HT-29 (cell line): ENCODE measurements at places on chromosomes 5 and 9. TPM values are rescaled to one million over a fixed set of nuclear protein-coding genes. Genes with fewer than 3 reads are reported as not detected.

- DNase-seq: no peak
Observed at GRCh38 chr5:90134892-90135291, 274.7 kb downstream of the CETN3 start.

GRCh38 chr9:91101611-91102168 is 260.0 kb downstream of the AUH start:
- DNase-seq: no peak

DNA sequence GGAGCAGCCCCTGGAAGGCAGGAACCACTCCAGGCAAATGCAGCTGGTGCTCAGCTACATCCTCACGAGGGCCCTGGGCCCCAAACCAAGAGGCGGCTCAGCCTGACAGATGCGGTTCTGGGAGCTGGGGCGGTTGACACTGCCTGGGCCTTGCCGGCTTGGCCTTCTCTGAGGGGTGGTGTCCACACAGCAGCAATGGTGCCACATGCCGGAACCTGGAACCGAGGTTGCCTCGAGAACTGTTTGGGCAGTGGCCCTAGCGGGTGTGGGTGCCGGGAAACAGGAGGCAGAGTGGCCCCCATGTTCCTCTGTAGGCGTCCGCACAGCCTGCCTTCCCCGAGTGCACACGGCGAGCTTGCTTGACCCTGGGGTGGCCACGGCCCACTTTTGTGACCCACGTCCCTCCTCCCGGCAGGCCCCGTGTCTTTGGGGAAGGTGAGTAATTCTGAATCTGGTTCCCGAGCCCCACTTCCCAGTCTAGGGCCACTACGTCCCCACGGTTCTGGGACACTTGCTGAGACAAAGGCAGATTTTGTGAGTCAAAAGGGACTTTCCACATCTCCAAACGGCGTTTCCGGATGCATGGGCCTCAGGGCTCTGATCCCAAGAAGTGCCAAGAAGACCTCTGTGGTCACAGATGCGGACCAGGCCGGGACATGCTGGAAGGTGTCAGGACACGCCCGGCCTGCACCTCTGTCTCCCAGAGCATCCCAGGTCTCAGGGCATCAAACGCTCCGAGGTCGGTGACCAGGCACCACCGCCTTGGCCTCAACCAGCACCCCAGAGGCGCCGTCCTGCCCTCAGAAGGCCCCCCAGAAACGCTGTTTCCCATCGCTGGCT is 27.7 kb upstream of the SLC12A7 start:
- no peak for DNase-seq

GABBR2 gene
- not detected in 2 replicates for total RNA-seq

BARX1 gene
- total RNA-seq: not detected in 2 replicates

GRCh38 chr5:59698207-59699178 is 195.0 kb downstream of the PDE4D start:
- DNase-seq: no peak

C9orf50 gene
- total RNA-seq: not detected in 2 replicates

DNA sequence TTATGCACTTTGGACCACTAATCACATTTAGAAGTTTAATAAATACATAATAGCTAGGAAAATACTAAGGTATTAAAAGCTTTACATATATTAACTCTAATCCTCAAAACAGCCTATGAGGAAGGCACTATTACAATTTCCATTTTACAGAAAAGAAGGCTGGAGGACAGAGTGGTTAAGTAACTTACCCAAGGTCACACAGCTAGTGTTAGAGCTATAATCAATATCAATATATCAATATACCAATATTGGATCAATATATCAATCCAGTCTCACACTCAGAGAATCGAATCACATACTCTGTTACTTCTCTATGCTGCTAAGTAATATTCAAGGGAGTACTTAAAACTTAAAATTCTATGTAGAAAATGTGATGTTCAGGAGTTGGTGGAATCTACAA is 45.2 kb downstream of the MEF2C start:
- no peak for DNase-seq

DNA sequence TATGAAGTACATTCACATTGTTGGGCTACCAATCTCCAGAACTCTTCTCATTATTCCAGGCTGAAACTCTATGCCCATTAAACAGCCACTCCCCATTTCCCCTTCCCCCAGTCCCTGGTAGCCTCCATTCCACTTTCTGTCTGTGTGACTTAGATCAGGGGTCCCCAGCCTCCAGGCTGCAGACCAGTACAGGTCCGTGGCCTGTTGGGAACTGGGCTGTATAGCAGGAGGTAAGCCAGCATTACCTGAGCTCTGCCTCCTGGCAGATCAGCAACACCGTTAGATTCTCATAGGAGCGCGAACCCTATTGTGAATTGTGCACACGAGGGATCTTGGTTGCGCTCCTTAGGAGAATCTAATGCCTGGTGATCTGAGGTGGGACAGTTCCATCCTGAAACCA is 23.1 kb downstream of the ZNF618 start:
- DNase-seq: no peak

DNA sequence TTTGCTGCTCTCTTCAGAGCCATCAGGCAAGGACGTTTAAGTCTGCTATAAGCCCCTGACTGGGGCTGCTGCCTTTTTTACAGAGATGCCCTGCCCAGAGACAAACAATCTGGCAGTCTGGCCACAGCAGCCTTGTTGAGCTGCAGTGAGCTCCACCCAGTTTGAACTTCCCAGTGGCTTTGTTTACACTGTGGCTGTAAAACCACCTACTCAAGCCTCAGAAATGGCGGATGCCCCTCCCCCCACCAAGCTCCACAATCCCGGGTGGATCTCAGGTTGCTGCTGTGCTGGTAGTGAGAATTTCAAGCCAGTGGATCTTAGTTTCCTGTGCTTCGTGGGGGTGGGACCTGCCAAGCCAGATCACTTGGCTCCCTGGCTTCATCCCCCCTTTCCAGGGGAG is 59.7 kb upstream of the SNCAIP start:
- peak; percentile 75 for DNase-seq

GRCh38 chr5:14767735-14768507 is 103.4 kb downstream of the OTULIN start:
- peak; percentile 32 for DNase-seq

DNA sequence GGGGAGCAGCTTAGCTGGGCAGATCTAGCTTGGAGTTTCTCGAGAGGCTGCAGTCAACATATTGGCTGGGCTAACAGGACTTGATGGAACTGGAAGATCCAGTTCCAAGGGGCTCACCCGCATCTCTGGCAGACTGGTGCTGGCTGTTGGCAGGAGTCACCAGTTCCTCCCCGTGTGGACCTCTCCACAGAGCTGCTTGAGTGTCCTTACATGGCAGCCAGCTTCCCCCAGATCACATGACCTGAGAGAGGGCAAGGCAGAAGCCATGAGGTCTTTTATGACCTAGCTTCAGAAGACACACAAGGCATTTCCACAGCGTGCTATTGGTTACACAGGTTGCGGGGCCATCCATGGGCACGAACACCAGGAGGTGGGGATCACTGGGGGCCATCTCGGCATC is 26.4 kb upstream of the RXRA start:
- peak; percentile 18 for DNase-seq

NRARP gene
- 107 and 116 TPM in 2 replicates for total RNA-seq

TENT4A gene
- 31.6 and 36.5 TPM in 2 replicates for total RNA-seq

OR2Y1 gene
- not detected in 2 replicates for total RNA-seq

- no peak for DNase-seq
Observed at GRCh38 chr9:117903453-117903852, 199.2 kb downstream of the TLR4 start.

GRCh38 chr5:180832638-180833068 is 28.4 kb downstream of the ZFP62 start:
- DNase-seq: no peak

ESM1 gene
- total RNA-seq: not detected in 2 replicates

GRCh38 chr9:124320062-124320973 is 62.6 kb downstream of the NEK6 start:
- peak; percentile 73 for DNase-seq

- DNase-seq: no peak
Observed at GRCh38 chr9:122370303-122370702, 521 bp upstream of the PTGS1 start.

INSL6 gene
- not detected in 2 replicates for total RNA-seq

OR1J2 gene
- not detected in 2 replicates for total RNA-seq

DNA sequence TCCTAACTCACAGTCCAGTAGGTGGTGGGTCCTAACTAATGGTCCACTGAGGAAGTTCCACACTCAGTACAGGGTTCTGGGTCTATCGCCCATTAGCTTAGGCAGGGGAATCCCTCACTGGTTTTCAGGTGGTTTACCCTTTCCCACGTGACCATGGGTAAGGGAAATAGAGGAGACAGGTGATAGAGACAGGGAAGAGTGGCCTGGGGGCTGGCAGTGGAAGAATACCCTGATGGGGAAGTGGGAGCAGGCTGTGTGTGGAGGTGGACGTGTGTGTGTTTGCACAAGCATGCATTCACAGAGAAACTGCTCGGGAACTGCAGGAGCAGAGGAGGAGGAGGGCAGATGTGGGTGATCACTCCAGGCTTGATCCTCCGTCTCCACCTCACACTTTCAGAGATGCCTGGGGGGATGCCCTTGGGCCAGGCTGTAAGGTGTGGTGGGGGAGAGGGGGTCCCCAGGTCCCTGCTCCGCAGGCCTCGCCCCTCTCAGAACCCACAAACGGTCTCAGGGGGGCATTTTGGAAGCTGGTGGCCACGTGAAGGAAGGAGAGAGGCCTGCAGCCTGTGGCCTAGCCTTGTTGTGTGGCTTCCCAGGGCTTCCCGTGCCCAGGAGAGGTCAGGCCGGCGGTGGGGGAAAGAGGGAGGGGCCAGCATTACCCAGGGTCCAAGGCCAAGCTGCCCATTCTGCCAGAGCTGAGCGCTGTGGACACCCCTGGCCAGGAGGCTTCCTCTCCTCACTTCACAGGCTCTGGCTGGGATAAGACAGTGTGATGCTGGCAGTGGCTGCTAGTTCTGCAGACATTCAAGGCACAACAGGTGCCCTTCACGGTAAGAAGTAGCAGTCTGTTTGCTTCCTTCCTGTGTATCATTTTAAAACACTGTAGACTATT is 80.0 kb downstream of the OTULIN start:
- DNase-seq: no peak

DNA sequence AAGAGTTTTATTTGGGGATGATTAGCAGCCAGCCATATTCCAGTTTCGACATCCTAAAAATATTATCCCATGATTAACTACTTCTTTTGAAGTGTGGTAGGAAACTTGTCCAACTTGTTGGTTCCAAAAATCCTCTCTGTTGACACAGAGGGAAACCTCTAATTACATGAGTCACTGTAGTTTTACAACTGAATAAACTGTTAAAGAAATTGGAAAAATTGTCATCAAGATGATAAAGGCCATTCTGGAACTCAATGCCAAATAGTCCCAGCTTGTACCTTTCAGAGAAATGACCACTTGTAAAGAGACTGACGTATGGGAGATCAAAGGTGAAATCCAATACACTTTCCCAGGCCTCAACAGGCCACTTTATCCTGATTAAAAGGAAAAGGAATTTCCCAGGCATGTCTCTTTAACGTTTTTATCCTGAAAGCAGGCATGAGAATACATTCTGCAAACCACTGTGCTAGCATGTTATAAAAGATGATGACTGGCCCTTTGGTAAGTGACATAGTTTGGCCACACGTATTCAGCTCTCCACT is 261.6 kb downstream of the GLIS3 start:
- peak; percentile 39 for DNase-seq

- peak; percentile 73 for DNase-seq
Observed at GRCh38 chr5:75566710-75567309, 44.4 kb upstream of the ANKDD1B start.

DNA sequence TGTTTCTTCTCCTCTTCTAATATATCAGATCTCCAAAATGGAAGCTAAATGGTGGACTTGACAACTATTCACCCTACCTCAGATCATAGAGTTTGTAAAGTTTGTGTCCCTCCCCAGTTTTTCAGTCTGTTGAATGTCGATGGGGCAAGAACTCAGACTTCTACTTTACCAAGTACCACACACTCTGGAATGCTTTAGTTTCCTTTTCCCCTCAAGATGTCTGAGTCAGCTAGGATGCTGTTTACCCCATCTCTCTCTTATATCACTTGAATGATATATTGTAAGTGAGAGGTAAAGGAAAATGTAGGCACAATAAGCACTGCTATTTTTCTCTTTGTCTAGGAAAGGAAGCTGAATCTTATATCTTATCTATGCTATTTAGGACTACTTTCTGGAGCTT is 25.9 kb upstream of the TAL2 start:
- DNase-seq: no peak

GRCh38 chr5:113235884-113236283 is 198.9 kb downstream of the TSSK1B start:
- no peak for DNase-seq

DNAJA1 gene
- 53.2 and 59.5 TPM in 2 replicates for total RNA-seq

GRCh38 chr9:78620303-78620702 is 323.4 kb downstream of the PSAT1 start:
- no peak for DNase-seq

PCDHGC3 gene
- total RNA-seq: 1.8 and 2.1 TPM in 2 replicates

GRCh38 chr9:113876151-113876992 is at the start of gene ZNF618:
TSS of gene ZNF618 (plus strand) at chr9:113876309. CDS start at chr9:113876381, 72 bp downstream.
- no peak for DNase-seq

DNA sequence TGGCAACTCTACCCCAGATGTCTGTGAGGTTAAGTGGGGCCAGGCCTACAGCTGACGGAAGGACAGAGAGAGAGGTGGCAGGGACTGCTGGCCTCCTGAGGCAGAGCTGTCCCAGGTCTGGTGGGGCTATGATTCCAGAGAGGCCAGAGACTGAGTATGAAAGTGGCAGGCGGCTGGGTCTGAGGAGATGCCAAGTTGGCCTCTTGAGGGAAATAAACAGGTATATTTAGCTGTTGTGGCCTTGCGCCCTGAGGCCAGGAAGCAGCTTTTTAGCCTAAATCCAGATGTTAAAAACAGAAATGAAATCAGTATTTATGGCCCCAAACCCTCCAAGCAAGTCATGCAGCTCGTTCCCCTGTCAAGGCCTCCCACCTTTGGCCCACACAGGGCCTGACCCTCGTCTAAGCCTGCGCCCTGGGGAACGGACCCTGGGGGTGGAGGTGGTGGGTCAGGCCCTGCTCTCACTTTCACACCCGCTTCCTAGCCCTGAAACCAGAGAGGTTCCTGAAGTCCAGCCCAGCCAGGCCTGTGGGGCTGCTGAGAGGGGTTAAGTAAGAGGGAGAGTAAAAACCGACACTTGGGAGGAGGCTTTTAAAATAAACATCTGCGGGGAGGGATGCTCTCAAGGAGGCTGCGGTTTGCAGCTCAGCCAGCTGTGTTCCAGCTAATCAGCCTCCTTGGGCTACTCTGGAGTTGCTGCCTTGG is 18.7 kb downstream of the PCDHGC5 start:
- DNase-seq: no peak

DNA sequence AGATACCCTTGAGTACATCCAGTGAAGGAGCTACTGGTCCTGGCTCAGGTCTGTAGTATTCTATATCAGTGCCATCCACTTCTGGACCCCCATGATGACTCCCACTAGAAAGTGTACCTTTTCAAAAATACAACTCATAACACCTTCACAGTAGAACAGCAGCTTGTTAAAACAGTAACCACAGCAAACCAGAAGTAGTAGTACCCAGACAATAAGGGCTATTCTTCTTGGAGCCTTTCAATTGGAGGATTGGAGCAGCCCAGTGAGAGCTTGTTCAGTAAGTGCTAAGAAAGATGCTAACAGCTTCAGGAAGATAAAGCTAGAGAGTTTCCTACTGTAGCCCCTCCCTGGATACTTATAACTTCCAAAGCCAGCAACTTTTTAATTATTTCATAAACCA is 10.1 kb downstream of the ARL14EPL start:
- no peak for DNase-seq

- no peak for DNase-seq
Observed at GRCh38 chr9:37639109-37639762, 11.5 kb upstream of the FRMPD1 start.

OR1Q1 gene
- not detected in 2 replicates for total RNA-seq

GRCh38 chr5:115720888-115721287 is 95.1 kb upstream of the TMED7 start:
- DNase-seq: no peak
